NB4 (cell line): ENCODE measurements at places on chromosomes 16 and 17.

DNA sequence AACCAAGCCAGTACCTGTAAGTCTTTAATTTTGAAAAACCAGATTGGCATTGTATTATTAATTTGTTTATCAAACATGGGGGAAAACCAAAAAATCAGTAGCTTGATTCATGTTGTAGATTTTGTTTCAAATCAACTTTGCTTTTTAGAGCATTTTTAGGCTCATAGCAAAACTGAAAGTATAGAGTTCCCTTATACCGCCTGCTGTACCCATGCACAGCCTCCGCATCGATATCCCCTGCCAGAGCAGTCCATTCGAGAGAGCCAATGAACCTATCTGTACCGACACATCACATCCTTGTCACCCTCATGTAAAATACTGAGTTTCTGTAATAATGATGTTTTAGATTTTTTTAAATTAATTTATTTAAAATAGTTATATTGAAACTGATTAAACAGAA is 16.2 kb upstream of the MRC2 start:
- no peak for DNase-seq

DNA sequence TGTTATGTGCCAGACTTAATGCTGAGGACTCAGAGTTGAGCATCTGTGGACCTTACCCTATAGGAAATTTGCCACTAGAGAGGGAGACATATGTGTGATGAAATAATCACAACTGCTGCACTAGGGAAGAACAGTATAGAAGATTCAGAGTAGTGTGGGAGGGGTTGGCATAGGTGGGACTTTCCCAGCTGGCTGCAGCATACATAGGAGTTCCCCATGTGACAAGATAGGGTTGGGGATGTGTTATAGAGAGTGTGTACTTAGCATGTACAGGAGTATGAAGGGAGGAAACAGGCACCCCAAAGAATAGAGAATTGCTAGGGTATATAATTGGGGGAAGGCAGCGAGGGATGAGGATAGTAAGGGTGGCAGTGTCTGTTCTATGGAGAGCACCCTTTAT is 2.9 kb downstream of the NUP93 start:
- no peak for DNase-seq

- DNase-seq, result no peak
Observed at GRCh38 chr17:29544066-29544465, 22.8 kb downstream of the ABHD15 start.

GRCh38 chr16:5257462-5257861 is 159.9 kb upstream of the EEF2KMT start:
- DNase-seq, result no peak

DNA sequence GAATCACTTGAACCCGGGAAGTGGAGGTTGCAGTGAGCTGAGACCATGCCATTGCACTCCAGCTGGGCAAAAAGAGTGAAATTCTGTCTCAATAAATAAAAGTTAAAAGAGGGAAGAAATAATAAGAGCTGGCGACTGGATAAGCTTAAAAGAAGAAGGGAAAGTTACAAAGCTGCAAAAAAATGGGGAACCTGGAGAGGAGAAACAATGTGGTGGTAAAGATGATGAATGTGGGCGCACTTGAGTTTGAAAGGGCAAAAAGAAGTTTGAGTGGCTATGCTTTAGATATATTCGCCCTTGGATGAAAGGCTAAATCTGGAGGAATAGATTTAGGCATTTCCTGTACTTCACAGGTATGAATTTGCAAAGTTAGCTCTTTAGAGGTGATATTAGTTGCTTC is 53.0 kb upstream of the YPEL2 start:
- DNase-seq, result no peak

DNA sequence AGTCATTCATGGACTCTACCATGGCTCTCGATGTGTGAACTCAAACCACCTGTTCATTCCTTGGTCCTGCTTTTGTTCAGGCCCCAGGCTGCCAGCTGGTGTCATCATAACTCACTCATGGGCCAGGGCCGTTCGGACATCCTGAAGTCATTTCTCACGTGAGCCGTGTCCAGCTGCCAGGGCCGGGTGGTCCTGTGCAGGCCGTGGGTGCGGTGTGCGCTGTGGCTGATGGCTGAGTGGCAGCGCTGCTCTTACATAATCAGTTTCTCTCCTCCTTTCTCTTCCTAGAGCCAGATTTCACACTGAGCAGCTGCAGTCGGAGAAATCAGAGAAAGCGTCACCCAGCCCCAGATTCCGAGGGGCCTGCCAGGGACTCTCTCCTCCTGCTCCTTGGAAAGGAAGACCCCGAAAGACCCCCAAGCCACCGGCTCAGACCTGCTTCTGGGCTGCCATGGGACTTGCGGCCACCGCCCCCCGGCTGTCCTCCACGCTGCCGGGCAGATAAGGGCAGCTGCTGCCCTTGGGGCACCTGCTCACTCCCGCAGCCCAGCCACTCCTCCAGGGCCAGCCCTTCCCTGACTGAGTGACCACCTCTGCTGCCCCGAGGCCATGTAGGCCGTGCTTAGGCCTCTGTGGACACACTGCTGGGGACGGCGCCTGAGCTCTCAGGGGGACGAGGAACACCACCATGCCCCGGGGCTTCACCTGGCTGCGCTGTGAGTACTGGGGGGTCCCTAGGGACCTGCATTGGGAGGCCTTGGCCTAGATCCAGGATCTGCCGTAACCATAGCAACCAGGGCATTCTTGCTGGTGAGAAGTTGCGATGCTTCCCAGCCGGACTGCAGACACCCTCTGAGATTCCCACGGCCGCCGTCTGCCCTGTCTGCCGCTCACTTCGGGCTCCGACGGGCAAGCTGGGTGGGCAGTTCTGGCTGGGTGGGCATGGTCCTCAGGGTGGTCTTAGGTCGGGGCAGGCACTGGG is at the start of gene IL34:
TSS of gene IL34 (plus strand) at position 300 of the 982 bp plus-strand sequence. CDS start at position 689, 389 bp downstream.
- DNase-seq, result no peak

DNA sequence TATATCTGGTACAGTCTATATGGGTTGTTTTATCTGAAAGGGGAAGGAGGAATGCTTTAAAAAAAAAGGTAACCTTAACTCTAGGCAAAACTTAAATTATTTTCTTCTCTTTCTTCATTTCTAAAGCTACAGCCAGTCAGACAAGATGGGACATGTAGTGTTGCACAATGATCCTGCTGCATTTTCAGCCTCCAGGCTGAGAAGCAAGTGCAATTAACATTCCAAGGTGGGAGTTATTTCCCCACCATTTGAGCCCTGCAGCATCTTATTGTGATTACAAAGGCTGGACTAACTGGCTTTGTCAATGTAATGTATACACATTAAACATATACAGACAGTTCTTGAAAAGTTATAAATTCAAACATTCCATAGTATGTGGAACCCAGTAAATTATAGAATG is 22.6 kb upstream of the NF1 start:
- DNase-seq, result no peak
